Glutamatergic neuron (in vitro differentiated cells): ENCODE measurements at places on chromosomes 5 and 9.

DNA sequence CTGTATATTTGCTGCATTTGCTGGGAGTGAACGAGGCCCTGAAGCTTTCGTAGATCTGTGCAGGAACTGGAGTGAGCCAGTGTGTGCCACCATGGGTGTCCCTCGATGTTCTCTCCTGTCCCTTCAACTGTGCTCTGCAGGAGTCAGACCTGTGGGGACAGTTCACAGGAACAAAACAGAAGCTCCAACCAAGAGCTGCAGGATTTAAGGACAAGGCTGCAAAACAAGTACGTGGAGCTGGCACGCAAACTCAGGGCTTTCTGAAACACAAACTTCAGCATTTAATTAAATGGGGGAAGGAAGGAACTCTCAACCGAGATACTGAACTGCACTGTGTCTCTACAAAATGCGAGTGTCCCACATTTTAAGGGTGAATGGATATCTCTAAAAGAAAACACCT lies 24.2 kb downstream of the BASP1 start:
- no peak for DNase-seq

DNA sequence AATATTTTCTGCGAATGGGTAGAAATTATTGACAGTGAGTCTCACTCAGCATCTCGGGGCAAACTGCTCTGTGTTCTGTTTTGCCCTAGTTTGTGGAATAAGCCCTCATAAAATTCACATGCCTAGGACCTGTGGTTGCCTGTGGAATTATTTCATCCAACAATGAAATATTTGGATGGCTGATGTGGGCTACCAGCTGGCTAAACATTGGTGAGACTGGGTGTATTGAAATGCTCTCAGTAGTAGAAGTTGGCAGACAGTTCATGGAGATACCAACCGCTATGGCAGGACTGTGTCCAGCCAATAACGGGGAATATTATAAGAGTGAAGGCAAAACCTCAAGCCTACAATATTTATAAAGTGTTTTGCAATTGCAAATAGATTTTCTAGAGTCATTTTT lies 344.1 kb upstream of the RPS23 start:
- DNase-seq: no peak

GRCh38 chr5:140242890-140243585 lies 59.9 kb downstream of the PFDN1 start:
- DNase-seq: no peak

DNA sequence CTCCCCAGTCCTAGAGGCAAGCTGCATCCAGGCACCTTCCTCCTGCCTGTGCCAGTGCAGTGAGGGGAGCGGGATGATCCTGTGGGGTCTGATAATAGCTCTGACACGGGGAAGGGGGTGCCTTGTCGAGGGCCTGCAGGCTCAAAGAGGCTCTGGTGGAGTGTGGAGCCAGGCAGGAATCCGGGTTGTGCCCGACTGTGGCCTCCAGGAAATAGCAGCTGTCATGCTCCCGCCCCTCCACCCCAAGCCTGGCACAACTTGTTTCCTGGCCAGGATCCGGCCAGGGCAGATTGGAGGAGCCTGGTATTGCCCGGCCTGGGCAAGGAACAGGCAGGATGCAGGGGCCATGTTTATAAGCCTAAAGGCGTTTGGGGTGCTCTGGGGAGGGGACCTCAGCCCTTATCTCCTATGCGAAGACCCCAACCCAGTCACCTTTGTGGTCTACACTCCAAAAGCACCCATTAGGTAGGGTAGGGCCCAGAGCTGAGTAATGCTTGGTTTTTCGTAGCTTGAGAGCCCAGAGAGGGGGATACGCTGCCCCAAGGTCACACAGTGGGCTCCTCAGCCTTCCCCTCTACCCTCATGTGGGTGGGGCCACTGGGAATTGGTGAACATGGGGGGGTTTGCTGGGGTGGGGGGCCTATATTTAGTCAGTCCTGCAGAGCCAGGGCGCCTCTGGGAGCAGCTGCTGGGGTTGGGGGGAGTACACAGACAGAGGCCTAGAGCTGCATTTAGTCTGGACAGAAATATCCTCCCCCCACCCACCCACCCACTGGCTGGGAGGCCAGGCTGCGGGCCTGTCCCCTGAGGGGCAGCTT lies 12.2 kb downstream of the CXXC5 start:
- no peak for DNase-seq

DNA sequence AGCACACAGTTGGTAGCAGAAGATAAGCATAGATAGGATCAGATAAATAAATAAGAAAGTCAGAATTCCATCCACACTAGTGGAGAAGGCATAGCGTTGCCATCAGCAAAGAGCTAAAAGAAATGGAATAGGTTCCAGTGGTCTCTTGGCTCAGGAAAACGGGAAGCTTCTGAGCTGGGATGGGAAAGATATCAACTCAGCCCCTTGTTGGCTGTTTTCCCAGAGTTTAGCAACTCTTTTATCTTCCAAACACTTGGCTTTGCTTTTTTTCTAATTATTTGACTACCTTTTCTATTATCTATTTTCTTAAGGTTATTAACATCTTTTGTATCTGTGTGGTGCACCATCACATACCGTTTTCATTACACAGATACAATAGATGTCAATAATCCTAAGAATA lies 445.7 kb upstream of the TRPC7 start:
- no peak for DNase-seq

- peak; percentile 36 for DNase-seq
Observed at GRCh38 chr9:122562134-122562760, 9.3 kb downstream of the OR1N2 start.

GRCh38 chr9:123861086-123861755 lies 68.7 kb downstream of the DENND1A start:
- no peak for DNase-seq
